Stimulated activated CD8-positive, alpha-beta memory T cell treated with anti-CD3 and anti-CD28 coated beads, Interleukin-4, amount 100 ng/mL, for 48 hours (primary cell): ENCODE measurements at places on chromosomes 3 and 15.

- no peak for DNase-seq
Measured at GRCh38 chr3:58148049-58148448, 62.7 kb downstream of the DNASE1L3 start.

DNA sequence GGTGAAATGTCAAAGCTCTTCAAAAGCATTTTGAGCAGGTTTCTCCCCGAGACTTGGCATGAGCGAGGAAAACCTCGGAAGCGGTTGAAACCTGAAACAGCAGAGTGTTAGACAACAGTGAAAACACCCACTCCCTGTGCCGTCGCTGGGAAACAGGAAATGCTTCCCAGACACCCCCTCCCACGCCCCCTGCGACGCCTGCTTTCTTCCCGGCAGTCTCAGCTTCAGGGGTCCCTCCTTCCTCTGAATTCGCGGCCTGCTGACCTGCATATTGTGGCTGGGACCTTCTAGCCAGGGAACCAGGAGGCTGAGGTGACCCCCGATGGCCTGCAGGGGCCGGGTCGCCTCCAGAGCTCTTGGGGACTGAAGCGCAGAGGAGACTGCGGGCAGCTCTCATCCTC lies 250.6 kb upstream of the LYSMD4 start:
- no peak for DNase-seq

GRCh38 chr15:74182131-74182530 lies 8.6 kb downstream of the ISLR start:
- DNase-seq = no peak

GRCh38 chr3:171379961-171380483 lies 80.2 kb downstream of the TNIK start:
- DNase-seq = no peak

- DNase-seq = no peak
Measured at GRCh38 chr15:69615736-69616135, 163.1 kb downstream of the RPLP1 start.

DNA sequence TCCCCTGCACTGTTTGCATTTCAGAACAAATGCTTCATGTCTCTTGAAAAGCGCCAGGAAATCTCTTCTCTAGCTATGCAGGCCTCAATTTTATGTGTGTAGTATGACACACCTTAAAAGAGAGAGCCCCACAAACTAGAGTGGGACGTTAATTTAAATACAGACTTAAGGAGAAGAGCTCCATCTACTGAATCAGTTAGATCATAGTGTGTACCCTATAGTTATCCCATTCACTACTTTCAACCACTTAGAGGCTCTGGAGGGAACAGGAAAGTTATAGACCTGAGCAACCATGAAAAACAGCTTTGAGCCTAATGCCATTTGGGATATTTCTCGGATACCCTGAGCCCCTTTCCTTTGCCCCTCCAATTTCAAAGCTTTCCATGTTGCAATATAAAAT lies 153.7 kb downstream of the TIGIT start:
- no peak for DNase-seq
